Kasumi-1 (cell line): ENCODE measurements at places on chromosomes 11 and 22.

DNA sequence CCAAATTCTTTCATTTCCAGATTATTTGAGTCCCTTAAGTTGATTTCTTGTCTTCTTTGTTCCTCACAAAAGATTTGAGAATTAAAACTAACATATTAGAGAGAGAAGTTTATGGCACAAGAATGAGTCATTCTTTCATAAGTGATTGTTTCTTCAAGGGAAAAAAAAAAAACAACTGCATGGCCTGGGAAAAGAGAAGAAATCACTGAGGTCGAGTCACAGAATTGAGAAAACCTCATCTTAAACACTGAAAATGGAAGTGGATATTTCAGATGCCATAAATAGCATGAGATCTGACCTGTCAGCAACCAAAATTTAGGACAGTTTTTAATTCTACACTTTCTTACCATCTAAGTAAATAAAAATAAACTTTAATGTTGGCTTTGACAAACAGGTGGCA lies 87.2 kb downstream of the CWF19L2 start:
- no peak for DNase-seq

DNA sequence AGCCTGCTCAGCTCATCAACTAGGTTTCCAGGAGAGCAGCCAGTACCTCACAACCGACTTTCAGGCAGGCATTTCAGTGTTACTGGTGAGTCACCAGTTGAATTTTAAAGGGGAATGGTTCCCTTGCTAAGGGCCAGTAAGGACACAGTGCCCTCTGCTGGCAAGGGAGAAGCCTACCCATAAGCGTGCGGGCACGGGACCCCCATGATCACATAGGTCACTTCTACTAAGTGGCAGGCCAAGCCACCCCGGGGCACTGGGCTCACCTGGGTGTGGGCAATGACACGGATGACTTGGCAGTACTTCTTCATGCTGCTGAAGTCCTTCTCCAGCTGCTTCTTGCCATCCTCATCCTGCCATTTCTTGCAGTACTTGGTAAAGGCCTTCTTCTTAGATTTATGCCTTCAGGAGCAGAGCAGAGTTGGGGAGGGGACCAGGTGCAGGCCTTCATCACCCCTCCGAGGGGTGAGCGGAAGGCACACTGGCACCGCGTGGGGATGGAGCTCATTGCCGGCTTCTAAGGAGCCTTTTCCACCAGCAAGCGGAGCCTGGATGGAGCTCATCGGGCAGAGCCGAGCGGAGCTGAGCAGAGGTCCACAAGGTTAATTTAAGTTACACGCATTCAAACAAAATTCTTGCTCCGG lies 2.9 kb downstream of the RPL3 start:
- DNase-seq, result peak; percentile 88

- DNase-seq, result no peak
Measured at GRCh38 chr22:42645938-42646568, 3.1 kb downstream of the CYB5R3 start.

DNA sequence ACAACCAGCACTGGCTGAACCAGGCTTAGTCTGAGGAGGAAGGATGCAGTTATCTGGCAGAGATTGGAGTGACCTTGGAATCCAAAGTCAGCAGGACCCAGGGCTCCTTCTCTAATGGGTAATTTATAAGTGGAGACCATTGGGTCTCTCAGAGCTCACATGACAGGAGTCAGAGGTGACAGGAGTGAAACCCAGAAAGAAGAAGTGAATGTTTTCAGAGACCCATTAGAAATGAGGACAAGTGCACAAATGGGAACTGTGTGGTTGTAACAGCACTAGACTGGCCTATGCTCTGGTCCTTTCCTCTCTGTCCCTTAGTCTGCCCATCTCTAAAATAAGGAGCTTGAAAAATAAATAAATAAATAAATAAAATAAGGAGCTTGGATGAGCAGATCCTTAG lies 107.4 kb downstream of the SERGEF start:
- DNase-seq, result no peak

DNA sequence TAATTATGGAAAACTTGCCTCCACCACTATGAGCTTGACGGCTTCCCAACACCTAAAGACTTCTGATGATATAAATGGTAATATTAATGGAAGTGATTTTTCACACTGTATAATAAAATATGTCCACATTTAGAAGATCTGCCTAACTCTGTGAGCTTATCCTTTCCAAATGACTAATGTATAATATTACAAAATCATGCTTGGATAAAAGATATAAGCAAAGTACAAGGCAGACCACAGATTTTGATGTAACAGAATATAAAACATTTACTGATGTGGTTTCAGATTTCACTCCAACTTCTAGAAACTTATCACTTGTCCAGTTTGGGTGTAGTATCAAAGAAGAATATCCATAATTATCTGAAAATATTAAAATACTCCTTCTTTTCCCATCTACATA lies 36.9 kb downstream of the GALNT18 start:
- DNase-seq, result no peak

- no peak for DNase-seq
Measured at GRCh38 chr11:128772814-128773213, 78.9 kb downstream of the FLI1 start.

GRCh38 chr11:119602745-119603373 lies 126.1 kb downstream of the NECTIN1 start:
- DNase-seq, result no peak

DNA sequence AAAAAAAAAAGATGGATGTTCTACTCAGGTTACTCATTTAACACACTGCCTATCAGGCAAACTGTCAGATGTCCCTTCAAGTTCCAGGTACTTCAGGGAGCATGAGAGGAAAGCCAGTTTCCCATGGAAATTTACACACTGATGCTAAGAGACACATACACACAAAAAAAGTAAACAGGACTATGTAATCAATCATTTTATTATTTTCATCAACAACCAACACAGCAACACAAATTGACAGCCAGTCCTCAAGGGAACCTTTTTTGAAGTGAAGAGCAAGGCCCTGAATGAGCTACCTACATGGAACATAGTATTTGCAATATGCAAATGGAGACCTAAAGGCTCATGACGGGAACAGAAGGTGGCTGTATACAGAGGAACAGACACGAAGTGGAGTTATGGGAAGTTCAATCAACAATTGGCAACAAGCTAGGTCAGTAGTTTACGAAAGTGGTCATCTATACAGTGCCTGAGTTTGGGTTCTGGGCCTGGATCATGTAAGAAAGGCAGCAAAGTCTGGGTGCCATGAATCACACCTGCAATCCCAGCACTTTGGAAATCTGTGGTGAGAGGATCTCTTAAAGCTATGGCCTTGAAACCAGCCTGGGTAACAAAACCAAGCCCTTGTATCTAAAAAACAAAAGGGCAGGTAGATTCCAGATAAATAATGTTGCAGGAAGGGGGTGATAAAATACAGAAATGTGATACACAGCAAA lies 12.6 kb upstream of the WDR74 start:
- peak; percentile 48 for DNase-seq

- DNase-seq, result no peak
Measured at GRCh38 chr11:122703541-122704272, 48.2 kb downstream of the UBASH3B start.

GRCh38 chr11:10658621-10659338 lies 34.8 kb downstream of the IRAG1 start:
- DNase-seq, result no peak

GRCh38 chr22:47395481-47395880 lies 633.0 kb downstream of the TBC1D22A start:
- no peak for DNase-seq

DNA sequence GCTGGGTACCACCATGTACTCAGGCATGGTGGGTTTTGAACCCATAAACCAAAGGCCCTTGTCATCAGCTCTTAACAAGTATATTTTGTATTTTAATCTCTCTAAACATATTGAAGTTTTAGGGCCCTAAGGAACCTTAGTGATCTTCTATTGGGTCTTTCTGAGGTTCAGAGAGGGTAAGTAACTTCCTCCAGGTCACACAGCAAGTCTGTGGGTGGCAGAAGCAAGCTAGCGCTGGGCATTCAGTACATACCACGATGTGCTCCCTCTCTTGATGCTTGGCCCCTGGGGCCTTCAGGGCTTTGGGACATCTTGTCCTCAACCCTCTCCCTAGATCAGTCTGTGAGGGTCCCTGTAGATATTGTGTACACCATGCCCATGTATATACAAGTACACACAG lies 12.7 kb downstream of the RASD2 start:
- no peak for DNase-seq

DNA sequence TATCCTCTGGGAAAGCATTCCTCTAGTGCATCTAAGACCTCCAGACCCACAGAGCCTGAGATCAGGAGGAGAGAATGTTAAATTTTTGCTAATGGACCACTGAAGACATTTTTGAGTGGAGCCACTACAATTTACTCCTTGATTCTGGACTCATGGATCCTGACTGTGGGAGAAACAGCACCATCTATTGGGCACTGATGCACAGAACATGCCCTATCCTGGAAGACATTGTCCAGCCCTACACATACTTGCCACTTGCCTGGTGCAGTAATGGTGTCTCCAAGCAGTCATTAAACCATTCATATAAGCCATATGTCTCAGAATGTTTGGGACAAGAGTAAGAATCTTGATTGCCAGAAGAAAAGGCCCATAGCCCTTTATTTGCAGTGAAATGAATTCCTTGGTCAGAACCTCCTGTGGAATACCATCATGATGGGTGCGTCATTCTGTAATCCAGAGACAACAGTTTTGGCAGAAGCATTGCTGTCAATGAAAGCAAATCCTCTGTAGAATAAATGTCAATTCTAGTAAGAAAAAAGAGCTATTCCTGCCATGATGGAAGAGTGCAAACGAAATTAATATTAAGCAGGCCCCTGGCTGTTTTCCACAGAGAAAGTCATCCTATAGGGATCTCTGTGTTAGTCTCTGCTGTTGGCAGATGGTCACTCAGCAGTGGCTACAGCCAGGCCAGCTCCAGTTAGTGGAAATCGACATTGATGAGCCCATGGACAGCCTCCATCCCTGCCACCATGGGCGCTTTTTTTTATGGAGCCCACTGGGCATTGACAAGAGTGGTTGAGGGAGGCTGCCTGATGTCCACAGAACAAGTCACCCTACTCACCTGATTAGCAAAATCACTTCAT lies 43.5 kb downstream of the GGTLC2 start:
- peak; percentile 32 for DNase-seq

GRCh38 chr22:23521441-23522113 lies 58.5 kb downstream of the IGLL1 start:
- DNase-seq, result peak; percentile 45

- DNase-seq, result no peak
Measured at GRCh38 chr11:100354736-100355135, 332.4 kb upstream of the ARHGAP42 start.

DNA sequence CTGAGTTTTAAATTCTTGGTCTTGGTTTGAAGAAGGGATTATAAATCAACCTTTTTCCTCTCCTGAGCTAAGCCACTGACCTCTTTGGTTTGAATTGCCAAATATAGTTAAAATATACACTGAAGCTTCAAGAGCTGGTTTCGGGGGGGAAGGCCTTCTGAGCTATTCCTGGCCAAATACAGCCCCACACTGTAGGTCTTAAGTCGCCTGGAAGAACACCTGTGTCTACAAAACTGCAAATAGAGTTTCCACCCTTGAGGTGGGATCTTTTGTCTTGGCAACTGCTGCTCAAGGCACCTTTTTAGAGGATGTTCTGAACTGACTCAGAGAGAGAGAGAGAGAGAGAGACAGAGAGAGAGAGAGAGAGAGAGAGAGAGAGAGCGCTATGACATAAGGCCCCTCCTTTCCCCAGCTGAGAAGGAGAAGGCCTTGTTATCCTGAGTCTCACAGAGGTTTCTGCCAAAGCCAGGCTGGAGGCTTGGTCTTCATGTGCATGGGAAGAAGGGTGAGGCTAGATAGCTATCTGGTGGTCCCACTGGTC lies 5.5 kb downstream of the ADM start:
- DNase-seq, result no peak

DNA sequence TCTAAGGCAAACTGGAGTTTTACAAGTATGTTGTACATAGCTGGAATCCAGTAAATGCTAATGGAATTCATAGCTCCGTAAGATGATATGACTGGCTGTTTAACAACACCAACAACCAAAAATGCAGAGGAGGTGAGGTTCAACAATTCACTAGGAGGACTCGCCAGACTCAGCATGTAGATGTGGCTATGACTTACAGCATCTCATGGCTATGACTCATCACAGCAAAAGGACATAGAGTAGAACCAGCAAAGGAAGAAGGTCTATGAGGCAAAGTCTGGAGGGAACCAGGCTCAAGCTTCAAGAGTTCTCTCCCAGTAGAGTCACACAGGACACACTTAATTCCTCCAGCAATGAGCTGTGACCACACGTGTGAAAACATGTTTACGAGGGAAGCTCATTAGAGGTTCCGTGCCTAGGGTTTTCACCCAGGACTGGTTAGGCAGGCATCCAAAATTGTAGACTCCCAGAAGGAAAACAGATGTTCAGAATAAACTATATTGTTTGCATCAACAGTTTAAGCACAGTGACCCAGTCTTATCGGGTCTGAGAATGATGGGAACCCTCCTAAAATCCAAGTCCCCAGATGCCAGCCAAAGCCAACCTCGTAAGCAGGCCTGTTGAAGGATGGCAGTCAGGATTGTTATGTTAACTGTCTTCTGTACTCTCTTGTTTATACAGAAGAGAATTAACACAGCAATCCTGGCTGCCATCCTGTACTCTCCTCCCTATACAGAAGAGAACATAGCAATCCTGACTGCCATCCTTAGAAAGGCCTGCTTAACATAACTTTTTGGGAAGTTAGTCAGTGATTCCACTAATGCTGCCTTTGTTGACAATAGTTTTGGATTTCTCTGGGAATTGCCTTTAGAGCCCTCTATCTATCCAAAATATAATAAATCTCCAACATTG lies 116.6 kb downstream of the LARGE1 start:
- DNase-seq, result no peak

DNA sequence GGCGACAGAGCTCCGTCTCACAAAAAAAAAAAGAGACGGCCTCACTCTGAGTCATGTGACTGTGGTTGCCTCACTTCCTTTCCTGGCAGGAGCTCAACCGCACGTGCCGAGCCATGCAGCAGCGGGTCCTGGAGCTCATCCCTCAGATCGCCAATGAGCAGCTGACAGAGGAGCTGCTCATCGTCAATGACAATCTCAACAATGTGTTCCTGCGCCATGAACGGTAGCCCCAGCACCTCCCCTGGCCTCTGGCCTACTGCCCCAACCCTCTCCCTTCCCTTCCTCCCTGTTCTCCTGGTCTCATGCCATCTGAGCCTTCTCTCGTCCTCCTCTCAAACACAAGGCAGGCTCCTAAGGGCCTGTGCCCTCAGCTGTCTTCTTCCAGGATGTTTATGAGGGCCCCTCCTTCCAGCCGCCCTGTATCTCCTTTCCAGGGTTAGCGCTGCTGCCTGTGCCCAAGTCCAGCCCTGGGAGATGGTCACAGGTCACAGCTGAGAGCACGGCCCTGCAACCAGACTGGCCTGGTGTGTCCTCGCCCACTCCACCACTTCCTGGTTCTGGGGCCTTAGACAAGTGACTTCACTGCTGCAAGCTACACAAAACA lies 30.7 kb downstream of the TOM1 start:
- DNase-seq, result peak; percentile 91

DNA sequence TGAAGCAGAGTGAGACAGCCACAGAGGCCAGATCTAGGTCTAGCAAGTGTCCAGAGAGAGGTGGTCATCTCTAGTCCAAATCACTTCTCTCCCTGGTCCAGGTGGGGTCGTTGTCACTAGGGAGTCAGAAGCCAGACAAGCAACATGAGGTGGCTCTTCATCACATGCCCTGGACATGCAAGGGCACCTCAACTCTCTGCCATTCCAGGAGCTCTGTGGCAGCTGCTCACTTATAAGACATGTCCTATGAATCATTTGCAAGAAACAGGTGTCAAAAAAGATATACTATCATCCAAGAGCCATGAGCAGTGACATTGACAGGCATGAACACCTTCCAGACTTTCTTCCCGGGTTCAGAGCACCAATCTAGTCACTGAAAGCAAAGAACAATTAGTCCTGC lies 130.8 kb downstream of the GALNT18 start:
- DNase-seq, result no peak

GRCh38 chr22:45930324-45930723 lies 46.6 kb downstream of the WNT7B start:
- no peak for DNase-seq
